ENCODE measurements at places on chromosomes 1 and 21.

DNA sequence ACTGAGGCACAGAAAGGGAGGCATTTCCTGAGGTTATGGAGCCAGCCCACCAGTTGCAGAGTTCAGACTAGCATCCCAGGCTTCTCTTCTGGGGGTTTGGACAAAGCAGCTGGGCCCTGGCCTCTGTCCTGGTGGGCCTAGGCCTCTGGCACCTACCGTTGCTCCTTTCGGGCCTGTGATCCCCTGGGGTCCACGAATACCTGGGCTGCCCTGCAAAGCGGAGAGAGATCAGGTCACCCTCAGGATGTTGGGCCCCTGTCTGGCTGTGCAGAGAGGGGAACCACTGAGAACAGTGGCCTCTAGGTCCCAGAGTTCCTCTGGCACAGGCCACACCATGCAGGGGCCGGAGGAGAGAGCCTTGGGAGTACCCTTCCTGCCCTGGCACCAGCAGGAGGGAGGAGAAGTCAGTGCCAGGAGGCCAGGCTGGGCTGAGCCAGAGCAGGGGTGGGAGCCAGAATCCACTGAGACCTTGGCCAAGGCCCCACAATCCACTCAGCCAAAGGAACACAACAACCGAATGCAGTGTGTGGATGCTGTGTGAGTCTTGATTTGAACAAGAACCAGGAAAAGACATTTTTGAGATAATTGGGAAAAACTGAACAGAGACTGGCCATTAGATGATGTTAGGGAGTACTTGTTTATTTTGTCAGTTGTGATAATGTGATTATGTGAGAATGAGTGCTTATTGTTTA lies 8.9 kb downstream of the COL9A2 start:
- DNase-seq = no peak

- no peak for DNase-seq
These were observed 7.5 kb downstream of the FHAD1 start for GRCh38 chr1:15254559-15254958.

DNA sequence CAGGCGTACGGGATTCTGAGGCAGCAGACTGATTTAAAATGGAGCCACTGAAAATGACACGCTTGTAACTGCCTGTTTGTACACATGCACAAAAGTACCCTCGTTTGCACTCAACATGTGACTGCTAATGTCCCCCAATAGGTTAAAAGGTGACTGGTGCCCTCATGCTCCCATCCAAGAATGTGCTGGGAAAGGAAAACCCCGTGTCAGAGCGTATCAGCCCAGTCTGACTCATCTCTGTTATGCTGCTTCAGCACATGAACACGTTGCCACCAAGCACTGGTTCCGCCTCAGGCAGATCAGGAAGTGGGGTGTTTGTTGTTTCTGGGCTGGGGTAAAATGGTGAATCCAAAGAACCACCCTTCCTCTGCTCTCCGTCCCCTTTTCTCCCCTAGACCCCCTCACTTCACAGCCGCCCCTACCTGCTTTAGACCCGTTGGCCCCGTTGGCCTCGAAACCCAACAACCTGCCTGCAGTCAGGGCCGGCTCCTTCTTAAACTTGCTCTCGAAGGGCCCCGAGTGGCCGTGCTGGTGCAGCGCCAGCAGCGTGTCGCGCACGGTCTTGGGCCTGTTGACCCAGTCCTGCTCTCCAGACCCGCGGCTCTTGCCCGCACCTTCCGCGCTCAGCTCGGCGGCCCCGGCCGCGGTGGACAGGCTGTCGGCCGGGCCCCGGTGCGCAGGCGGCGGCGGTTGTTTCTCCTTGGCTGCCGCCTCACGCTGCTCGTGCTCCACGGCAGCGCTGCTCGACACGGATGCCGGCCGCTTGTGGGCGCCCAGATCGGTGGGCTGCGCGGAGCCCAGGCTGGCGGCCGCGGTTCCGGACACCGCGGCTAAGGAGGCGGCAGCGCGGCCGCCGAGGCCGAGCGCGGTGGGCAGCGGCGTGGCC lies 1.7 kb downstream of the IRF2BP2 start:
- DNase-seq = peak; percentile 72

DNA sequence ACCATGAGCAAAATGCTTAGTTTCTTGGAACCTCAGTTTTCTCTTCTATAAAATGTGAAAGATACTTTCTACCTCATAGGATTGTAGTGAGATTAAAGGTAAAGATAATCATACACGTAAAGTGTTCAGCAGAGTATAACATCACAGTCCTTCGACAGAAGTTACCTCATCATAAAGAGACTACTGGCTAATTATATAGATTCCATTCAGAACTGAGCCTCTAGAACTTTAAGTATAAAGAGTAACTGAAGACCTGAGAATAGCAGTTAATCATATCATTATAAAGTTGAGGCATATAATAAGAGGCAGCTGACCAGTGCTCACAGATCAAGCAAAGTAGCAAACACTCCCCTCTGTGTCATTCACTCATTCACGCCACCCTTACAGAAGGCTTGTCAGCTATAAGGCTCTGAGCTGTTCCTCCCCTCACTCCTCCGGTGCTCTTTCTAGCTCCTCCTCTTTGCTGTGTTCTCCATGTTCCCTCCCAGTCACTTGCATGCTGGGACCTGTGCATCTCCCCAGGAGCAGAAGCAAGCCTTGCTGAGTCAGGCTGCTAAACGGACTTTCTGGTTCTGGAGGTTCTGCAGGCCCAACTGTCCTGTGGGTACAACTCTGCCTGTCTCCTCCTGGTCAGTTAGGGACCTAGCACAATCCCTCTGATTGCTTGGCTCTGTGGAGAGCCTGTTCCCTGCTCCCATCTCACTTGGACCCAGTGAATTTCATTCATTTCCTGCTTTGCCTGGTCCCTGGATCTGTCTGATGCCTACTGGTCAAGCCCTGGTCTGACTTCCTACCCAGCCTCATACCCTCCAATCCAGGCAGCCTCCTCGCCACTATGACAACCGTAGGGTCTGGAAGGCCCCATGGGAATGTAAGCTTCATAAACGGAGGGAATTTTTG lies 28.3 kb upstream of the LY9 start:
- no peak for DNase-seq

GRCh38 chr1:96559181-96559580 lies 162.4 kb upstream of the PTBP2 start:
- no peak for DNase-seq

- no peak for DNase-seq
These were observed 298.6 kb upstream of the ST6GALNAC5 start for GRCh38 chr1:76568573-76569238.

DNA sequence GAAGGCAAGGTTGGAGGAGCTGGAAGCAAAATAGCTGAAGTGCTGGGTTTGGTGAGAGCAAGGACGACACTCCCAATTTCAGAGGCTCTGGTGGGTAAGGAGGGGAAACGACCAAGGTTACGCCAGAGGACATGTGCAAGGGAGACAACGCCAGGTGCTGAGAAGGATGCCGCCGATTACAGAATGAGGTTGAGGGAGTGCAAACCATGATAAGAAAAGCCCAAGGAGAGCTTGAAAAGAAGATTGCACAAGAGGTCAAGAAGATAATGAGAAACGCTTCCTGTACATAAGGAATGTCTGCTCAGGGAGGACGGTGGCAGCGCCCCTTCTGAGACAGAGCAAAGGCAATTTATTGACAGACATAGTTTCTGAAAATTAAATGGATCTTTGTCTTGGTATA lies 382.0 kb upstream of the PROX1 start:
- DNase-seq = no peak

DNA sequence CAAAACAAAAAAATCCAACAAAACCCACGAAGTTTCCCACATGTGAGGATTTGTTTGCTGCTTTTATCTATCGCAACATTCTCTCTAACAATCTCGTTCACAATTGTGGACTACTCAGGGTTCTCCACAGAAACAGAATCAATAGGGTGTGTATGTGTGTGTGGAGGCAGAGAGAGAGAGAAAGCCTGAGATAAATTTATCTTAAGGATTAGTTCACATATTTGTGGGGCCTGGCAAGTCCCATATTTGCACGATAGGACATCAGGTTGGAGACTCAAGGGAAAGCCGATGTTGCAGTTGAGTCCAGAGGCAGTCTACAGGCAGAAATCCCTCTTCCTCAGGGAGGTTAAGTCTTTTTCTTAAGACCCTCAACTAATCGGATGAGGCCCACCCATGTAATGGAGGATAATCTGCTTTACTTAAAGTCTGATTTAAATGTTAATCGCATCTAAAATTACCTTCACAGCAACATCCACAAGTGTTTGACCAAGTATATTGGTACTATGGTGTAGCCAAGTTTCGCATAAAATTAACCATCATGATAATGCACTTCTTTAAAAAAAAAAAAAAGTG lies 31.7 kb downstream of the ADAMTS1 start:
- no peak for DNase-seq

DNA sequence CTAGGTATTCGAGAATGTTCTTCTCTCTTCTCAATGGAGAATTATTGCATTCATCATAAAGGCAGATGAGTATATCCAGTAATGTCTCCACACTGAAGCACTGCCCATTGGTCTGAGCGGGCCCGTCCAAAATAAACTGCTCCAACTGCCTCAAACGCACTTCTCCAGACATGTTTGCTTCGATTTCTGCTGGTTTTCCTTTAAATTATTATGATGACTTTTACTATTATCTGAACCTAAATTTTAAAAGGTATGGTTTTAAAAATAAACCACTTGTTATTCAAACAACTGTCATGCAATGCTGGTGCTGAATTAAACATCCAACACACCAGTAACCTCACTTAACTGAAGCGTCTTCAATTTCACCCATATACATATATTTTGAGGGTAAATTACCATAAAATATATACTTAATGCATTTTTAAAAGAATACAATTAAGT lies 1.3 kb downstream of the CDC42BPA start:
- no peak for DNase-seq

- DNase-seq = no peak
These were observed 384.5 kb upstream of the C1orf87 start for GRCh38 chr1:60458111-60458510.

DNA sequence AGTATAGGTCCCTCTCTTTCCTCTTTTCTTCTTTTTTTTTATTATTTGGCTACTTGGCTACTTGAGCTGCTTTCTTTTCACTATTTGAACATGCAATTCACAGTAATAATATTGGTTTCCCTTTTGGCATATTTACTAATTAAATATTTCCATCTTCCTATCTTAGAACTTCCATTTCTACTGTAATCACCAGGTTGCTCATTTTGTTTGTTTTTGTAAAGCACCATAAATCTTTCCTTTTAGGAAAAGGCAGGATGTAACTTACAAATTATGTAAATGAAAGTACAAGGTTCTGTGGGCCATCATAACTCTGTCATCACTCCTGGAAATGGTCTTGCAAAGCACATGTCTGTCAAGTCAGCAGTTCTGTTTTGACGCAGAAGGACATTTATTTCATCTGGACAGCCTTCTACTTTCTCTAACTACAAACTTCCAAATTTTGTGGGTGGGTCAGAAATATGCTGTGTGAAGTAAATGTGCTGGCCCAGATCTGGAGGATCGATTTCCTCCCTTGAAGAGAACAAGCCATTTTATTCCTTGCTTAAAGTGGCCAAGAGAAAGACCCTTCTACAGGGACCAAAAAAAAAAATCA lies 71.7 kb upstream of the TNFSF18 start:
- no peak for DNase-seq

DNA sequence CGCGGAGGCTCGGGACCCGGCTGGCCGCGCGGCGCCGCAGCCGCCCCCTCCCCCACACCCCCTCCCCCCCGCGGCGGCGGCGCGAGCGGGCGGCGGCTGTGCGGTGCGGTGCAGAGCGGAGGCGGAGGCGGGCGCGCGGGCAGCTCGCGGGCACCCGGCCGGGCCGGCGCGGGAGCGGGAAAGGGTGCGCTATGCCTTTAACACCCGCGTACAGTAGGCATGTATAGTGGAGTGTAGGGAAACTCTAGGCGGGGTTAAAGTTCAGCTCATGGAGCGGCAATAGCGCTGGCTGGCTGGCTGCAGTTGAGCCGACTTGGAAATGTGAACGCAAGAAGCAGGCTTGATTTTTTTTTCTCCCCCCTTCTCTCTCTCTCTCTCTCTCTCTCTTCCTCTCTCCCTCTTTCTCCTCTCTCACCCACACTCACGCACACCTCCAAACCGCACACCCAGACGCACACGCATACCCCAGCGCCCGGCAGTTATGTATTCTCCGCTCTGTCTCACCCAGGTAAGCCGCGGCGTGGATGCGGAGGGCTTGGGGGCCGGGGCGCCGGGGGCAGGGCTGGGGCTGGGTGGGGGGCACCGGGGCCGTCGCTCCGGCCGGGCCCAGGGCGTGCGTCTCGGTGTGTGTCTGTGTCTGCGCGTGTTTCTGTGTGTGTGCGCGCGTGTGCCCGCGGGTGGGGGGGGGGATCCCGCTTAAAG lies at the start of gene NFIA:
TSS of gene NFIA (plus strand) at position 251 of the 702 bp plus-strand sequence.
- DNase-seq = no peak

- peak; percentile 25 for DNase-seq
These were observed 517 bp upstream of the H3-3A start for GRCh38 chr1:226061841-226062557.

DNA sequence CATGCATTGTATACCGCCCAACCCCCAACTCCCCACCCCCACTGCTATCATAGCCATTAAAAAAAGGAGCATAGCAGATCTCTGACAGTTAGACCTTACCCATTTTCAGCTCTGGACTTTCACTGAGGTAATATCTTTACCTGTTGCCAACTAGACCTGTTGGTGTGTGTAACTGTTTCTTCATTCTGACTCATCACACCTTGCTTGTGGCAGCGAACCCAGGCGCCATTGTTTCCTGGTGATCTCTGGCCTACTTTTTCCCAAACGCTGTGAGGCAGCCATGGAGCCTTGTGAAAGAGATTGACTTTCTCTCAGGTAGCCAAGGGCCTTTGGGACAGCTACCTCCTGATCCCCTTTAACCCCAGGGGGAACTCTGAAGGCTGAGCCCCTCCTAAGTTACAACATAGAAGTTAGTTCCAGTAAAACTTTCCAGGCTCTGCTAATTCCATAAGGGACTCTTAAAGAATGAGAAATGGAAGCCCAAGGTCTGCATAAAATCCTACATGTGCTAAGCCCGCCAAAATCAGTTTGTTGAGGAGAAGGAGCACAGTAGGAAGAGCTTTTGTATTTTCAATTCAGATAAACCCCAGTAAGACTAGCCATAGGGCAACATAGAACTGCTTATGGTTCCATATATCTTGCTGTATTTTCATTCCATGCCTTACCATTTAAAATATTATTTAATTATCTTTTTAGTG lies 196.1 kb upstream of the CAMK1G start:
- DNase-seq = no peak

GRCh38 chr1:23403355-23403734 lies 21.2 kb downstream of the TCEA3 start:
- DNase-seq = no peak

DNA sequence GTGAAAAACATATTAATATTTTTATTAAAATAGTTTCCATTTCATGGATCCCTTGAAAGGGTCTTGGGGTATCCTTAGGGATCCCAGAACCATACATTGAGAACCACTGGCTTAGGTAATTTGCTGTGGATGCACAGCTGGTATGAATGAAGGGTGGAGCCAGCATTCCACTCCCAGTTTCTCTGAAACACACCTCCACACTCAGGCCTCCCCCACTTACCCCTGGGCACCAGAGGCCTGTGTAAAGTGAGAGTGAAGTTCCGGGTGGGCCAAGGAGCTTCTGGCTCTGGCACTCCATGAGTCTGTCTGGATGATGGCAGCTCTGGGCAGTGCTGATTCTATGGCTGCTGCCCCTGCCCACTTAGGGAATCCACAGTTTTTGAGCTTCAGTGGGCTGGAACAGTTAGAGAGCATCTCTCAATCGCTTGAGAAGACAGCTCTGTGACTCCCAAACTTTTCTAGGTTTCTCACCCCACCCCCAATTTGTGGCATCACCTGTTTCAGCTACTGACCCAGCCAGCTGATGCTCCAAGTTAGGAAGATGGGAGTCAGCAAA lies 57.8 kb upstream of the CD1D start:
- no peak for DNase-seq

All from urinary bladder (tissue), 4 donors.